GM23338 (cell line): ENCODE measurements at places on chromosomes 1 and 21. TPM values are rescaled to one million over a fixed set of nuclear protein-coding genes. Genes with fewer than 3 reads are reported as not detected.
A peak's percentile ranks its signal among the peaks of the same experiment; 100 is the strongest.

- H3K27ac ChIP-seq = no peak within 1 kb of the TSS
- no peaks in the 10 kb centered on the region for H3K4me1 ChIP-seq
- no peaks in the 10 kb centered on the region for H3K36me3 ChIP-seq
- no peak for DNase-seq
- no peaks in the 10 kb centered on the region for H3K27me3 ChIP-seq
These were observed at the start of gene AJAP1 for GRCh38 chr1:4653796-4654725. Gene AJAP1, plus strand, starts transcription at chr1:4654609. Its CDS starts 817 bp downstream, at chr1:4655426.

DNA sequence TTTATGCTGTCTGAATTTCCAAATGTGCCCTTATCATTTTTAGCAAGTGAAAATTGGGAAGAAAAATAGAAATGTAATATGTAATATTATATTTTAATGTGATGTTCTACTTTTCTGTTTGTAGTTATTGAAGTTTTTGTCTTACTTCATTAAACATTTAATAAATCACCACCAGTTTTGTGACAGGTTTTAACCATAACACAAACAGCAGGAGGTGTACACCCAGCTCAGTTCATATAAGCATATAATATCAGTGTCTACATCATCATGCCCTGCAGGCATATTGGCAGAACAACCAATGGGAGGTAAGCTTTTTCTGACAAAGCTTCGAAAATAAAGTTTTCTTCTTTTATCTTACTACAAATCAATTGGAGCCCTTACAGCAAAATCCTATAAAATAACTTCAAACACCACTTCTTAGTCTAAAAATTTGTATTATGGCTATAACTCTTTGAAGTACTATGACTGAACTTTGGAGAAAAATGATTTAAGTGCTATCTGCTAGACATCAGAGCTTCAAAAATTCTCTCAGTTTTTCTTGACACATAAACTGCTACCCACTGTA, 236.7 kb downstream of the BARHL2 start:
- H3K4me1 ChIP-seq = no peaks in the 10 kb centered on the region
- no peak overlapping the region for H3K27ac ChIP-seq
- DNase-seq = no peak
- no peaks in the 10 kb centered on the region for H3K27me3 ChIP-seq
- H3K4me3 ChIP-seq = no peak overlapping the region
- H3K36me3 ChIP-seq = no peaks in the 10 kb centered on the region

GRCh38 chr1:165492845-165493373, 48.0 kb upstream of the RXRG start:
- H3K27ac ChIP-seq = no peak overlapping the region
- H3K4me3 ChIP-seq = no peak overlapping the region
- H3K36me3 ChIP-seq = no peaks in the 10 kb centered on the region
- H3K4me1 ChIP-seq = no peaks in the 10 kb centered on the region

DNA sequence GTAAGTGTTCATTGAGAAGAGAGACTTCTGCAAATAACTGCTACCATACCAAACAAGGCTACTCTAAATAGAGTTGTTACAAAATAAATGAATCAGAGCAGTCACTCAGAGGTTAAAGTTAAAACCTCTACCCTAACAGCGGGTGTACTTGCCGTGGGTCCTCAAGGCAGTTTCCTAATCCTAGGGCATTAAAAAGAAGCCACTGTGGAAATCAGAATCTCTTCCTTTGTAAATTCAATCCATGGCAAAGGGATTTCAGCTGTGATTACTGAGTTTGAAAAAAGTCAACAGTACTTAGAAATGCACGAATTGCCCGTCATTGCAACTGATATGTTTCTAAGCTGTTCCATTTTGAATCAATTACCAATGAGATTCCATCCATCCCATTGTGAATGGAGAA, 13.5 kb downstream of the TBX15 start:
- H3K36me3 ChIP-seq = no peaks in the 10 kb centered on the region
- H3K27me3 ChIP-seq = peaks cover 64% of the 10 kb centered on the region
- H3K4me1 ChIP-seq = peaks cover 10% of the 10 kb centered on the region; the same call in 1 of the 2 replicates
- H3K27ac ChIP-seq = no peak overlapping the region

DNA sequence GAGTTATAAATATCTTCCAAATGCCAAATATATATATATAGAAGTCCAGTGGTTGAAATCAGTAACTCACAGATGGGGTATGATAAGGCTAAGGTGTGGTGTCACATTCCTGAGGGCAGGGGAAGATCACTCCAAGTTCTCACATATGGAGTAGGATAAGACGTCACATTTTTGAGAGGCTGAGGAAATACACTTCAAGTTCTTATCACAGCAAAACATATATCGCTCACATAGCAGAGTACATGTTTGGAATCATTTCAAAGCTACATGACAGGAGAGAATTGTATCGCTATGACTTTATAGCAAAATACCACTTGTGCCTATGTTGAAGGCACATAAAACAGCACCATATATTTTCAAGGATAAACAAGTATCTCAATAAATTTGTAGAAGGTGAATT, 55.1 kb downstream of the RBM11 start:
- H3K27me3 ChIP-seq = peaks cover 29% of the 10 kb centered on the region
- H3K36me3 ChIP-seq = no peaks in the 10 kb centered on the region
- H3K4me1 ChIP-seq = peaks cover 14% of the 10 kb centered on the region; the same call in 1 of the 2 replicates
- DNase-seq = no peak
- no peak overlapping the region for H3K27ac ChIP-seq

GRCh38 chr1:214844319-214844718, 238.2 kb upstream of the KCNK2 start:
- no peaks in the 10 kb centered on the region for H3K36me3 ChIP-seq
- H3K4me3 ChIP-seq = no peak overlapping the region
- H3K4me1 ChIP-seq = peaks cover 9% of the 10 kb centered on the region; the same call in 1 of the 2 replicates
- H3K27me3 ChIP-seq = no peaks in the 10 kb centered on the region
- no peak for DNase-seq

GRCh38 chr1:32205401-32206370, at the start of gene IQCC:
Gene IQCC, plus strand, starts transcription at chr1:32205671. Its CDS starts 11 bp downstream, at chr1:32205682.
- no peak within 1 kb of the TSS for H3K27ac ChIP-seq
- peaks cover 28% of the 10 kb centered on the region for H3K27me3 ChIP-seq
- DNase-seq = peak; percentile 97
- peaks cover 15% of the 10 kb centered on the region; the same call in 1 of the 2 replicates for H3K4me1 ChIP-seq

DNA sequence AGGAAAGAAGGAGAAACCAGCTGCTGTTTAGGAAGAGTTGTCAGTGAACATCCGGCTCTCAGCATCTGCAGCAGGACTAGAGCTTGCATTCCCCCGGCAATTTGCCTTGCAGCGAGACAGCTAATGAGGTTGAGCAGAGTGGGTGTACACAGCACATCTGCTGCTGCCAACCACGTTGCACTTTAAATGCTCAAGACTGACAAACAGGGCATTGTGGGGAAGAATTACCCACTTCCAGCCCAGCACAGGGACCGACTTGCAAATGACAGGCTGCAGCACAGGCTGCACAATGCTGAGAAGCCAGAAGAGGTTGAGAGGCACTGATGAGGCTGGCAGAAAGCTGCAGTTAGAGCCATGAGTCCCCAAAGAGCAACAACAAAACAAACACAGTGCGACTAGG, 47.5 kb upstream of the PLA2G2C start:
- no peak overlapping the region for H3K4me3 ChIP-seq
- H3K4me1 ChIP-seq = no peaks in the 10 kb centered on the region
- no peak overlapping the region for H3K27ac ChIP-seq

GRCh38 chr1:213051127-213051880, at the start of gene RPS6KC1:
Gene RPS6KC1, plus strand, starts transcription at chr1:213051241. Its CDS starts 164 bp downstream, at chr1:213051405.
- H3K27me3 ChIP-seq = no peaks in the 10 kb centered on the region
- peaks cover 21% of the 10 kb centered on the region for H3K4me1 ChIP-seq
- H3K4me3 ChIP-seq = peak within 1 kb of the TSS; percentile 87
- peak; percentile 93 for DNase-seq

DNA sequence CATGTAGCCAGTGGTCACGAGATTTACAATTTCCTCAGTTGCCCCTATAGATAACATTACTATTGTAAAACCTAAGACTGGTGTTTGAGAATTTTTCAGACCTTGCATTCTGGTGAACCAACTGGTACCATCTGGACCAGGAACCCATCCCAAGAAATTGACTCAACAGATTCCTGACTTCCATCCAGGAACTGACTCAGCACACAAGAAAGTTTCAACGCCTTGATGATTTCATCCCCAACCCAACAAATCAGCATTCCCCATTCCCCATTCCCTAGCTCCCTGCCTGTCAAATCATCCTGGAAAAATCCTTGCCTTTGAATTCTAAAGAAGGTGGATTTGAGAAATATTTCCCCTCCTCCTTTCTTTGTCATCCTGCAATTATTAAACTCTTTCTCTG, 529.8 kb upstream of the PRMT6 start:
- H3K27ac ChIP-seq = no peak overlapping the region
- H3K4me3 ChIP-seq = no peak overlapping the region
- H3K4me1 ChIP-seq = peaks cover 37% of the 10 kb centered on the region
- no peaks in the 10 kb centered on the region for H3K36me3 ChIP-seq

- H3K27ac ChIP-seq = no peak overlapping the region
- H3K4me1 ChIP-seq = no peaks in the 10 kb centered on the region
- H3K36me3 ChIP-seq = no peaks in the 10 kb centered on the region
- no peak for DNase-seq
- H3K27me3 ChIP-seq = no peaks in the 10 kb centered on the region
- no peak overlapping the region for H3K4me3 ChIP-seq
These were observed 155.1 kb downstream of the COP1 start for GRCh38 chr1:176051902-176052518.

DNA sequence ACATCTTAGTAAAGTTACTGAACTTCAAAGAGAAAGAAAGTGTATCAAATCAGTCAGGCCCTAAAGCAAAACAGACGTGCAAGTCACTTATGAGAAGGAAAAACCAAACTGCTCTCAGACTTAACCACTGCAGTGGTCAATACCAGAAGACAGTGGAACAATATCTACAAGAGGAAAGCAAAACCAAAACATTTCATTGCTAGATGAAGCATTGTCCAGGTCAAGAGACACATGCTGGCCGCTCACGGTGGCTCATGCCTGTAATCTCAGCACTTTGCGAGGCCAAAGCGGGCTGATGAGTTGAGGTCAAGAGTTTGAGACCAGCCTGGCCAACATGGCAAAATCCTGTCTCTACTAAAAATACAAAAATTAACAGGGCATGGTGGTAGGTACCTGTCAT, 82.0 kb upstream of the MROH9 start:
- no peaks in the 10 kb centered on the region for H3K36me3 ChIP-seq
- no peaks in the 10 kb centered on the region for H3K27me3 ChIP-seq
- H3K4me3 ChIP-seq = no peak overlapping the region
- no peaks in the 10 kb centered on the region for H3K4me1 ChIP-seq
- H3K27ac ChIP-seq = no peak overlapping the region
- no peak for DNase-seq

DNA sequence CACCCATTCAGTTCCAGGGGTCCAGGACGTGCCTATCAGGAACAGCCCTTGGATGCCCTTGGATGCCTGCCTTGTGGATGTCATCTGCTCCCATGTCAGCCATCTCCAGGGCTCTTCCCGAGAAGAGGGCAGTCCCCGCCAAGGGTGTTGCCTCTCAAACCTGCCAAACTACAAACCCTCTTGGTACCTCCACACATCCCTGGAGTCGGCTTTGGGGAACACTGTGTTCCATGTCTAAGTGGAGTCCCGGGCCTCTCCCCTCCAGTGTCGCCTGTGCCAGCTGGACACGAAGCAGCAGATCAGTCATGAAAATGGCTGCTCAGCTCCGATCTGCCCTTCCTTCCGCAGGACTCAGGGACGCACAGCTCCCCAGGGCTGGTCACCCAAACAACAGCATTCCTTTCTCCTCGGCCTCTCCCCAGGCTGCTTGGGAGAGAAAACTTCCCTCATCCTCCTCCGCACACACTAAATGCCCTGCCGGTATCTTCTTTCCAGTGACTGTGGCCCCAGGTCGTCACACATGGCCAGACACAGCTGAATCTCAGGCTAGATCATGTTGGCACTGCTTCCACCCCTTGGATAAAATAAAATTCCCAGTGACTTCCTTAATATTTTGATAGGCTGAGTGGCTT, 53.4 kb downstream of the GALNT2 start:
- no peak overlapping the region for H3K4me3 ChIP-seq
- no peaks in the 10 kb centered on the region for H3K36me3 ChIP-seq
- DNase-seq = no peak
- H3K4me1 ChIP-seq = 0 out of 2 replicates have a peak, but pooled peaks cover 11% of the 10 kb centered on the region
- no peaks in the 10 kb centered on the region for H3K27me3 ChIP-seq

DNA sequence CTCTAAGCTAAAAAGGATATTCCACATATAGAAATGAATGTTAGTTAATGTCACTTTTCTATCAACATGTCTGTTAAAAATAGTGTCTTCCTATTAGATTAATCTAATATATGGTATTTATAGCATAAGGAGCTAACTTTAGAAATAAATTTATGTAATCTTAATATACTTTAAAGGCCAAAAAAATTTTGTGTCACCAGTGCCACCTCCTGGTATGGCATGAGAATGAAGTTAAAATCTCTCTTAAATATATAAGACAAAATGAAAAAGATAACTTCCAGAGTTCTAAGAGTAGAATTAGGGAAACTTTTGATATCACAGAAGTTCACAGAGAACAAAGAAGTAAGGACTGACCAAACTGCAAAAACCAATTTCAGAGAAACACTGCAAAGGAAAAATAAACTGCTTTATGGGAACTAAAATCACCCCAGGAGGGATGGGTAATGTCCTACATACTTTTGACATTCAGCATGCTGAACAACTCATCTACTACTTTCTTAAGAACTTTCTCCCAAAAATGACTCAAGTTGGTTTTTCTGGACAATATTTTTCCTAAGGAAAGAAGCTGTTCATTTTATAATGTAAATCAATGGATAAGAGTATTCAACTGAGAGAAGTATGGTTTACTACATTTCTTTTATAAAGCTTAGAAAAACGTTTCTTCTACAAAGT, 82.8 kb downstream of the TRIM33 start:
- peaks cover 22% of the 10 kb centered on the region; the same call in 1 of the 2 replicates for H3K36me3 ChIP-seq
- H3K4me1 ChIP-seq = no peaks in the 10 kb centered on the region
- H3K27ac ChIP-seq = no peak overlapping the region
- H3K27me3 ChIP-seq = no peaks in the 10 kb centered on the region
- no peak for DNase-seq

DNA sequence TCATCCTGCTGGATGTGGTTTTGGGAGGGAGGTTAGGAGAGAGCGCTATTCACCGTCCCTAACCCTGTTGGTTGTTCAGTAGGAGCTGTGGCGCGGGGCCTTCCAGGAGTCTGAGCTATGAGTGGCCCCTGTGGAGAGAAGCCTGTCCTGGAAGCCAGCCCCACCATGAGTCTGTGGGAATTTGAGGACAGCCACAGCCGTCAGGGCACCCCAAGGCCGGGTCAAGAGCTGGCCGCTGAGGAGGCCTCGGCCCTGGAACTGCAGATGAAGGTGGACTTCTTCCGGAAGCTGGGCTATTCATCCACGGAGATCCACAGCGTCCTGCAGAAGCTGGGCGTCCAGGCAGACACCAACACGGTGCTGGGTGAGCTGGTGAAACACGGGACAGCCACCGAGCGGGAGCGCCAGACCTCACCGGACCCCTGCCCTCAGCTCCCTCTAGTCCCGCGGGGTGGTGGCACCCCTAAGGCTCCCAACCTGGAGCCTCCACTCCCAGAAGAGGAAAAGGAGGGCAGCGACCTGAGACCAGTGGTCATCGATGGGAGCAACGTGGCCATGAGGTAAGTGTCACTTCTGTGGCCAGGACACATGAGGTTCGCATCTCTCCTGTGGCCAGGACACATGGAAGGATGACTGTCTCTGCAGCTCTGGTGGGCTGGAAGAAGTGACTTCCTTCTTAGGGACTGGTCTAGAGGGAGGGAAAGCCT, 1.2 kb downstream of the ZC3H12A start:
- no peak for DNase-seq
- no peak overlapping the region for H3K27ac ChIP-seq
- peaks cover 52% of the 10 kb centered on the region for H3K4me1 ChIP-seq
- H3K27me3 ChIP-seq = peaks cover 15% of the 10 kb centered on the region
- H3K36me3 ChIP-seq = no peaks in the 10 kb centered on the region

- no peaks in the 10 kb centered on the region for H3K4me1 ChIP-seq
- no peak overlapping the region for H3K4me3 ChIP-seq
- H3K27ac ChIP-seq = no peak overlapping the region
- no peaks in the 10 kb centered on the region for H3K36me3 ChIP-seq
- DNase-seq = no peak
These were observed 58.4 kb downstream of the SAMSN1 start for GRCh38 chr21:14487490-14488432.

The CFAP107 gene
- total RNA-seq = 0.07 TPM in 1 of 2 replicates, not detected in the other

The LAMC2 gene
- 19.0 and 19.5 TPM in 2 replicates for total RNA-seq

The SPRR1B gene
- not detected in 2 replicates for total RNA-seq
